ENCODE measurements at places on chromosomes 12 and 14.
A peak's percentile ranks its signal among the peaks of the same experiment; 100 is the strongest.

DNA sequence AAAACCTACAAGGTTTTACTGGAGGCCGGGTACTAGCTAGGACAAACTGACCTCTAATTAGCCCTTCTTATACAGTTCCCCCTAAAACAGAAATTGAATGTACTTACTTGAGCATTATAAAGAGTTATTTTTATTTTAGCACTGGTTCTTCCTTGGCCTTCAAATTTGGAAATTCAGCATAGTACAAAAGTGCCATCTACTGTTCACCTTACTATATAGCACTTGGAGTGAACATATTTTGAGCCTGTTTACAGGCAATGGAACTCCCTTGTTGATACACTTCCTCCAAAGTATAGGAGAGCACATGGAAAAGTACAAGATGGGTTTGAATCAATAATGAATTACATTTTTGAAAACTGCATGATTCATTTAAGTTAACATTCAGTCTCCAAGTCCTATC is 3.9 kb upstream of the POC1B start:
- DNase-seq: no peak

DNA sequence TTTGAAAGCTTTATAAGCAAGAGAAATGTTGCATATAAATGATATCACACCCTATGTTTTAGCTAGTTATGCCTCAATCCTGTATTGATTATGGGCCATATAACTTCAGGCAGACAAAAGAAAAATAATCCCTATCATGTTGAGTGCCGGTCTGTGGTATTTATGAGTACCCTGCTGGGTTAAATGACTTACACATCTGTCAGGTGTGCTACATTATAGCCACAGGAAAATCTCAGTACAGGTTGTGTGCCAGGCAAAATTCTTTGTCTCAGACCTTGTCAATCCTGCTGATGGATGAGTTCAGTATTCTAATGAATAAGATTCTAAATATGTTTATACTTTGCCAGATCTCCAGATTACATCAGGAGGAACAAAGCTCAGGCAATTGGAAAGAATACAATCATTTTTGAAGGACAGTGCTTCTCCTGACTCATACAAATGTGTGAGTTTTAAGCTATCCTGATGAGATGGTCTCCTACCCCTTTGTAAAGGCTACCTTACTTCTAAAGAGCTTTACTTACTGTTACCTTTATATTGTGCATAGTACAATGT is 109.8 kb upstream of the FOXG1 start:
- DNase-seq: no peak

DNA sequence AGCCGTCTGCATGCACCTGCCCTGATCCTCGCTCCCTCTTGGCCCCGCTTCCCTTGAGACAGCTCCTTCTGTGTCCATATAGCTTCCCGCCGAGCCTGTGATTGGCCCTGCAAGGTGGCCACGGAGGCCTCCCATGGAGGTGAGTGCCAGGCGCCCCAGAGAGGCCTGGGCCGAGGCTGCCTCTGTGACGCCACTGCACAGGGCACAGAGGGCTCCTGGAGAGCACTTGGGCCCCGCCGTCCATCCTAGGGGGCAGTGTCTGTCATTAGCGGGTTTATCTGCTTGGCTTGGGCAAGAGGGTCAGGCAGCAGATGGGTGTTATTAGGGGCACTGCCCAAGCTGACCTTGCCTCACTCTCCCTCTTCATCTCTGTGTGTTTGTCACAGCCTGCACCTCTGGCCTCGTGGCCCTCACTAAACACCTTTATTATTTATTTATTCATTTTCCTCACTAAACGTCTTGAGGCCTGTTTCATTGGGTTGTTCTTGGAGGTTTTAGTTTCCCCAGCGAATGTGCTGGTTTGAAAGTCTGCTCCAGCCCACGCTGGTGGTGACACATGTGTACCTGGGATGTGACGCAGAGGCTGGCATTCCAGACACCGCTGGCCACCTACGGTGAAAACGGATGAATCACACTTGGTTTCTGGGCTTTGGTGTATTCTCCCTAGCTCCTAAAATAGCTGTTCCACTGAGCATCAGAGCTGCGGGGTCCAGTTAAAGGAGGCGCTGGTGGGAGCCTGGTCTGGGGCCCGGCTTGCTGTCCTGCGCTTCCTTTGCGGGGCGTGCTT is 5.9 kb downstream of the ZFYVE21 start:
- DNase-seq: no peak

- DNase-seq: no peak
Observed at GRCh38 chr12:98437806-98438595, 77.4 kb upstream of the TMPO start.

DNA sequence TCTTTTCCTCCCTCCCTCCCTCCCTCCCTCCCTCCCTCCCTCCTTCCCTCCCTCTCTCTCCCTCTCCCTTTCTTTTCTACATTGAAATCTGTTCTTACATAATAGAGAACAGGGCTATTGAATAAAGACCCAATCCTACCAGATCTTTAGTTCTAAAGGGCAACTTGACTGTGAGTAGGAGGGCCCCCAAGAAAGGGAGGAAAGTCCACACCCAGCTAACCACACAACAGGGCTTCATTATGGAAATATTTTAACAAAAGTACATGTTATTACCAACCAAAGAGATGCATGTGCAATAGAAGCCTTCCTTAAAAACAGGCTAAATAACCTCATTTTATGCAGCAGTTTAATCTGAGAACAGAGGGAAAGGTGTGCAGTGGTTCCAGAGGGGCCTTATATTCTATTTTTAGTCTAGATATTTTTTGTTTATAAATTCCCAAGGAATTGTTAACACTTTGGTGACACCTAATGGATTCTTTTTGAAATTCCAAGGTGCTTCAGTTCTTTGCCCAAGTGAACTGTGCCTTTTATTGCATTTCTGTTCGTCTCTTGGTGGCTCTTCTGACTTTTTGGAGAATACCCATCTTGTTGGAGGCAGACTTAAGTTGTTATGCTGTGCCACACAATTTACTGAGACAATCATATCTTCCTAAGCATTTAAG is 63.0 kb downstream of the GNS start:
- no peak for DNase-seq

- DNase-seq: no peak
Observed at GRCh38 chr14:101105045-101105444, 201.5 kb upstream of the RTL1 start.

DNA sequence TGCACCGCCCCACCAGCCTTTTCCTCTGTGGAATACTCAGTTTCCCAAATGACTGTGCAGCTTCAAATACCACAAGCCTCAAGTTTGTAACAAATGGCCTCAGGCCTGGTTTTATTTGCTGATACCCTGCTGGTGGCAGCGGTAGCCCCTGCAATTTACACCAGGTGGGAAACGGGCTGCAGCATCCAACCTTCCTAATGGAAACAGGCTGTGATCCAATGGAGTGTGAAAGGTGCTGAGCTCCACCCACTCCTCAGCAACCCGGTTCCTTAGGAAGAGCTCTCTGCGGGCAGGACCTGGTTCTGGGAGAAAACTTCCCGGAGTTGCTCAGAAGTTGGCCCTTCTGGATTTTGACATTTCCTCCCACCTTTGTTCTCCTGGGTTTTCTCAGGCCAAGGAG is 41.7 kb upstream of the LTA4H start:
- DNase-seq: no peak

DNA sequence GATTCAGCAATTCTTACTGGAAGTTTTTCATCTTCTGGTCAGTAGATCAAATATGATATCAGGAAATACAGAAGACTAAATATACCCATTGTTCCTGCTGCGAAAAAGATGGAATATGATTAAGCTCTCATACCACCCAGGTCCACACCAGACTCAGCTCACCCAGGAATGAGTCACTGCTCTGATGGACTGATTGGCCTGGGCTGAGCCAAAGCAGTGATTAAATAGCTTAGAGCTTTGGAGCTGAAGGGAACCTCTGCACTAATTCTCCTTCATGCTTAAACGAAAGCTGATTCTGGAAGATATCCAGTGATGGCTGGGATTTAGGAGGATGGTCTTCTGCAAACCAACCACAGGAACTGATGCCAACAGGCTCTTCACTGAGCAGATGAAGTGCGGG is 62.0 kb upstream of the SYT1 start:
- DNase-seq: no peak

GRCh38 chr14:51521764-51522163 is 129.9 kb upstream of the FRMD6 start:
- DNase-seq: no peak

DNA sequence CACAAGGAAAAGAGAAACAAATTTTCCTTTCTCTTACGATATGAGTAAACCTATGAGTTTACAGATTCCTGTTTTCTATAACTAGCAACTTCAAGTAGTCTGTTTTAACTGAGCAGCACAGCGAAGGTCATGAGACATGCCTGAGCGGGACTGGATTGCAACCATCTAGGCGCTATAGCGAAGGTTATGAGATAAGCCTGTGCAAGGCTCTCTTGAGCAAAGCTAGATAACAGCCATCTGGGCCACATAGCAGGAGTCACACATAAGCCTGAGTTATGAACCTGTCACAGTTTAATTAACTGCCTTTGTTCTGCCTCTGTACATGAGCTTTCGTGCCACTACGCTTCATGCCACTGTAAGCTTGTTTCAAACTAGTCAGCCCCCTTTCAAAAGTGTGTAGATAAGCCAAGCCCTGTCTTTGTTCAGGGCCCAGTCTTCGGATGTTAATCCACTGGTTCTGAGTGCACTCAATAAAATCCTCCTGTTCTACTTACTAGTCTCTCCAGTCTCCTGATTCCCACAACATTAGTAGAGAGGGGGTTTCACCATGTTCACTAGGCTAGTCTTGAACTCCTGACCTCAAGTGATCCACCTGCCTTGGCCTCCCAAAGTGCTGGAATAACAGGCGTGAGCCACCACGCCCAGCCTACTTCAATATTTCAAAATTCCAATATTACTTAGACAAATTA is 47.1 kb downstream of the SEC23A start:
- no peak for DNase-seq

DNA sequence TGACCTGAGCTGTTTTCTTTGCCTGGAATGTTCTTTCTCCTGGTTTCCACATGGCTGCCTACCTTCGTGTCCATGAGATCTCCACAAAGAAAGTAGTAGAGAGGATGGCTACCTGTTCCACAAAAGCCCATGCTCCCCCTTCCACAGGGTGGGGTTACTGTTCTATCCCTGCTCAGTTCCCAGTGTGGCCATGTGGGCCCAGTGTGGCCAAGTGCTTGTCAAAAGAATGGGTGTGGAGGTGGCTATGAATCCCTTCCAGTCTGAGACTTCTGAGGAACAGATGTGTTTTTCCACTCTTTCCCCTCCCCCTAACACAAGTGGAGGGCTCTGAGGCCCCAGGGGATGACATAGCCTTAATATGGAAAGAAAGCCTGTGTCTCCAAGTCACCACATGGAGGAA is 26.2 kb upstream of the HSP90B1 start:
- DNase-seq: no peak

DNA sequence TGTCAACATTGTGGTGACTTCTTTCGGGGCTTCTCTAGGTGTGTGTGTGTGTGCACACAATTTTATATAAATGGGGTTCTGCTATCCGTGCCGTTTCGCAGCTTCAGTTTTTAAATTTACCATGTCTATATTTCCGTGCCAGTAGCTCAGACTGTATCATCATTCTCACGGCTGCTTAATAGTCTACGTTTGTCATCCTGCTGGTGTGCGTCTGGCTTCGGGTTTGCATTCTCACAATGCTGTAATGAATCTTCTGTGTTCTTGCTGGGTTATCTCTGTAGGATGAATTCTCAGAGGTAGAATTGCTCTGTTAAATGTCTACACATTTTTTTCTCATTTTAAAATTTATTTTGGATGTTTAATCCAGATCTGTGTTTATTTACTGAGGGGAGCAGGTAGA is 73.6 kb downstream of the ADGRD1 start:
- no peak for DNase-seq

- no peak for DNase-seq
Observed at GRCh38 chr14:77231721-77232120, 39.3 kb downstream of the NGB start.

GRCh38 chr12:51827925-51828818 is 20.3 kb downstream of the FIGNL2 start:
- peak; percentile 40 for DNase-seq

DNA sequence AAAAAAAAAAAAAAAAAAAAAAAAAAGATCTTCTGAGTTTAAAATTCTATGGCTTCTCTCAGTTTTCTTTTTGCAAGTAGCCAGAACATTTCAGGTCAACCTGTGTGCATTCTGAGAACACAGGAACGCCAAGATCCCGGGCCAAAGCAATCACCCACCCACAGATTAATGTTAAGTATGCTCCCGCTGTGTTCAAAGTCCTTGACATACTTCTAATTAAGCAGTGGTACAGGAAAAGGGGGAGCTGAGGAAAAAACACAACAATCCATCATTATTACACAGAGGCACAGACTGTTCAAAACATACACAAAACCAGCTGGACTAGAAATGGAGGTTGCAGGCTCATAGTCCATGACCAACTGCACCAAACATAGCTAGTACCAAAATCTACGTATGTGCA is 2.8 kb downstream of the FBXO21 start:
- no peak for DNase-seq

- no peak for DNase-seq
Observed at GRCh38 chr12:26434299-26435068, 239.1 kb downstream of the SSPN start.

GRCh38 chr12:123860377-123860776 is 98.3 kb downstream of the DNAH10 start:
- DNase-seq: no peak

- no peak for DNase-seq
Observed at GRCh38 chr14:90580377-90581335, 183.8 kb downstream of the CALM1 start.

- peak; percentile 19 for DNase-seq
Observed at GRCh38 chr14:58426670-58427280, 556 bp downstream of the TIMM9 start.

DNA sequence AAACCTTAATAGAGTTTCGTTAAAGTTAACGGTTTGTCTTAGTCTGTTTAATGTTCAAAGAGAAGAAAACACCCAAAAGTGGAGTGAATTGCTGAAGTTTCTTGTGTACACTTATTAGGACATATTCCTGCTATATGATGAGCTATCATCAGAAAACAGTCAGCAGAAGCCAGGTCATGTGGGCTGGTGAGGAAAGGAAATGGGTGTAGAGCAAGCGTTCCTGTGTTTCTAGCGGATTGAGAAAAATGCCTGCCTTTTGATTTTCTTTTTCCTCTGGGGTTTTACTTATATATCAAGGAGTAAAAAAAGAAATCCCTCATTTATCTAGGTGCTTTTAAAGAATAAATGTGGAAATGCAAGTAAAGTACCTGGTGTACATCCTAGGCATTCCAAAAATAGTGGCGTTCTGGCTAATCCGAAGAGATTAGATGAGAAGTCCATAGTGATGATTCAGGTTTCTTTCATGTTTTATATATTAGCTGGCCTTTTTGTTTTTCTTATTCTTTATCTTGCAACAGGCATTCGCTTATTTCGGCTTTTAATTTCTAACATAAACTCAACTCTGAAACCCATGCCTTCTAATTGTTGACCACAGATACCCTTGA is 50.7 kb downstream of the FLRT2 start:
- DNase-seq: no peak

DNA sequence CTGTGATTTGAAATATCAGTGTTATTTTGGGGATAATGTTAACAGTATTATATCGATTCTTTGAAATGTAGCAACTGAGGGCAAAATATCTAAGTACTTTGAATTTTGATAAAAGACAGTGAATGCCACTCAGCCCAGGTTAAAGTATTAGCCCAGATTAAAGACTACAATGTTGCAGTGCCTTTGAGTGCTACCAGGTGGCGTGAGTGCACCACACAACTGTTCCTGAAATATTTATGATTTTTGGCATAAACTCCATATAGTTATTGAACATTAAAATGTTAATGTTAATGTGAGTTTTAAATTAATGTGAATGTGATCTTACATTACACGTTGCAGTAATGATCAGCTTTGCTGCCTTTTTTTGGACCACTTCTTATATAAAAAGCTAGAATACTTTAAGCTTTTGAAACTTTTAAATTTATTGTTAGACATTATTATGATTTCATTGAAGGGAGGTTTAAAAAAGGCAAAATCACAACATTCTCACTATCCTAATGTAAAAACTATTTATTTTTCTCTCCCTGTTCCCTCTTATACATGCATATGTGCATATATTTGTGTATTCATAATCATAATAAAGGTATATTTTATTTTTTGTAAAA is 22.5 kb downstream of the MRPS35 start:
- DNase-seq: no peak

Data from stimulated activated CD8-positive, alpha-beta memory T cell treated with anti-CD3 and anti-CD28 coated beads, Interleukin-4, amount 100 ng/mL, for 24 hours (primary cell).